ENCODE measurements at places on chromosomes 13 and 19. TPM values are rescaled to one million over a fixed set of nuclear protein-coding genes. Genes with fewer than 3 reads are reported as not detected.

C3 gene
- total RNA-seq = 1.1 TPM

POSTN gene
- total RNA-seq = not detected

TICAM1 gene
- 17.5 TPM for total RNA-seq

DNA sequence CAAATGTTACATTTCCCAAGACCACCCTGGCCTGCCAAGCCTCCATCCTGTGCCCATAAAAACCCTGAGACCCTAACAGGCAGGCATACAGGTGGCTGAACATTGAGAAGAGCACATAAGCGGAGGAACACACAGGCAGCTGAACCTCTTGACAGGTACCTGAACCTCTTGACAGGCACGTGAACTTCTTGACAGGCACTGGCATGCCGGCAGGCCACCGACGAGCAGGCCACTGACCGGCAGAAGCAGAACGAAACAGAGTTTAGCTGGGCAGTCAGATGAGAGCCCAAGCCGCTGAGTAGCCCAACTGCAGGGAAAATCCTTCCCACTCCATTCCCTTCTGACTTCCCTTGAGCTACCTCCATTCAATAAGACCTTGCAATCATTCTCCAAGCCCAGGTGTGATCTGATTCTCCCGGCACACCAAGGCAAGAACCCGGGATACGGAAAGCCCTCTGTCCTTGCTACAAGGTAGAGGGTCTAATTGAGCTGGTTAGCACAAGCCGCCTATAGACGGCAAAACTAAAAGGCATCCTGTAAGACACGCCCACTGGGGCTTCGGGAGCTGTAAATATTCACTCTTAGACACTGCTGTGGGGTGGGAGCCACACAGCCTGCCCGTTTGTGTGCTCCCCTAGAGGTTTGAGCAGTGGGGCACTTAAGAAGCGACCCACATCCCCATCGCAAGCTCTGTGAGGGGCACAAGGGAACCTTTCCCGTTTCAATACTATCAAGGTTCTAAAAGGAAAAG lies 2613.9 kb upstream of the PCDH20 start:
- no peaks in the 10 kb centered on the region for H3K27me3 ChIP-seq
- H3K4me3 ChIP-seq = no peak overlapping the region
- no peak for DNase-seq
- no peak overlapping the region for H3K27ac ChIP-seq
- no peaks in the 10 kb centered on the region for H3K36me3 ChIP-seq
- H3K4me1 ChIP-seq = no peaks in the 10 kb centered on the region

GPR183 gene
- 10.0 TPM for total RNA-seq

STRN4 gene
- 63.5 TPM for total RNA-seq

- no peak overlapping the region for H3K4me3 ChIP-seq
- DNase-seq = no peak
- H3K27me3 ChIP-seq = no peaks in the 10 kb centered on the region
- no peaks in the 10 kb centered on the region for H3K36me3 ChIP-seq
- no peaks in the 10 kb centered on the region for H3K4me1 ChIP-seq
- no peak overlapping the region for H3K27ac ChIP-seq
Measured at GRCh38 chr13:47680748-47681147, 320.3 kb downstream of the SUCLA2 start.

DNA sequence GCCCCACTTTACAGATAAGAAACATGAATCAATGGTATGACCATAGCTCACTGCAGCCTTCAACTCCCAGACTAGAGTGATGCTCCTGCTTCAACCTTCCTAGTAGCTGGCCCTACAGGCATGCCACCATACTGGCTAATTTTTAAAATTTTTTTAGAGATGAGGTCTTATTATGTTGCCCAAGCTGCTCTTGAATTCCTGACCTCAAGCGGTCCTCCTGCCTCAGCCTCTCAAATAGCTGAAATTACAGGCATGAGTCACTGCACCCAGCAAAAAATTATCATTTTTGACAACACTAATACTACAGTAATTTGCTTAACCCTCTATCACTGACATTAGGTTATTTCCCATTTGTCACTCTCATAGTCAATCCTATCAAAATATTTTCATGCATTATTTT lies 14.7 kb downstream of the CAB39L start:
- H3K36me3 ChIP-seq = no peaks in the 10 kb centered on the region
- no peak for DNase-seq
- no peaks in the 10 kb centered on the region for H3K4me1 ChIP-seq
- no peak overlapping the region for H3K4me3 ChIP-seq
